SW 1271 (cell line): ENCODE measurements at places on chromosomes 13 and 19.
A peak's percentile ranks its signal among the peaks of the same experiment; 100 is the strongest.

GRCh38 chr19:4602173-4602788, 37.0 kb upstream of the TNFAIP8L1 start:
- DNase-seq: no peak

DNA sequence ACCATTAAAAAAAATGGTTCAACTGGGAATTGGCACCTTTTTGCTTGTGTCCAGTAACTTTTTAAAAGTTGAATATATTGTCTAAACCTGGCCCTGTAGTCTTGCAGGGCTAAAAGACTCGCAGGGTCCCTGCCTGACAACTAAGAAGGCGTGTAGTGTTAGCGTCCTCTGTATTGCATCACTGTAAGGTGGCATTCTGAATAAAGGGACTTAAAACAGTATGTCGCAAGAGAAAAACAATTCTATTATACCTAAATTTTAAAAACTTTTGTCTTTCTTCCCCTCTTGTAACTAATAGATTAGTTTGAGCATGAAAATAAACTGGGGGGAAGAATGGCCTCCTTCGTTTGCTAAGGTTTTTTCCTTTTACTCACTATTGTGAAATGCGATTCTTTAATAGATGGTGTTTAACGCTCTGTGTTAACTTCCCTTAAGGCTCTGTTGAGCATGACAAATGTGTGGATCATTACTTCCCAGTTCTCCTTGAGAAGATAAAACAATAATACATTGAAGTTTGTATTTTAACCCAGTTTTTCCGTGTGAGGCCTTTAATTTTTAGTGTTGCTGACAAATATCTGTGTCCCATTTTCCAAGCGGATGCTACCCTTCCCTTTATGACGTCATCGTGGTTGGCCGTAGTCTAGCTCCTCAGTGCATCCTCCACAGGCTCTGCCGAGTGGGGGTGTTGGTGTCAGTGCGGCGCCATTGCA, 134.6 kb downstream of the KATNAL1 start:
- no peak for DNase-seq

DNA sequence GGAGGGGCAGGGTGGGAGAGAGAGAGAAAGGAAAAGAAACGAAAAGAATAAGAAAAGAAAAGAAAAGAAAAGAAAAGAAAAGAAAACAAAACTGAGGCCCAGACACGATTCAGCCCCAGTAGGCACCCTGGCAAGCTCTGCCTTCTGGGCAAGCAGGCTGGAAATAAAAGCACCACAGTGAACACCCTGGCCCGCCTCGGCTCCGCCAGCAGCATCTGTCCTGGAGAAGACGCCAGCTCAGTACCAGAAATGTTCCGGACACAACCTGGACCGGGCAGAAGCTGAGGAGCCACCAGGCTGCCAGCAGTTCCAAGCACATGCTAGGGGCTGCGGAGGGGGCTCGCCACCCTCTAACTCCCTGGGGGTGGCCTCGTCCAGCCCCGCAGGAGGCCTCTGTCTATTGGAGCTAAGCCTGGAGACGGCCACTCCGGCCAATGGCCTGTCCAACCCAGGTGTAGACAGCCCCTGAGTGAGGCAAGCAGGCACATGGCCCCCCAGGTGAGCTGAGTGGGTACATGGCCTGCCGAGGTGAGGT, 11.4 kb upstream of the CPAMD8 start:
- no peak for DNase-seq

- no peak for DNase-seq
Observed at GRCh38 chr19:29090783-29091526, 122.0 kb downstream of the UQCRFS1 start.

DNA sequence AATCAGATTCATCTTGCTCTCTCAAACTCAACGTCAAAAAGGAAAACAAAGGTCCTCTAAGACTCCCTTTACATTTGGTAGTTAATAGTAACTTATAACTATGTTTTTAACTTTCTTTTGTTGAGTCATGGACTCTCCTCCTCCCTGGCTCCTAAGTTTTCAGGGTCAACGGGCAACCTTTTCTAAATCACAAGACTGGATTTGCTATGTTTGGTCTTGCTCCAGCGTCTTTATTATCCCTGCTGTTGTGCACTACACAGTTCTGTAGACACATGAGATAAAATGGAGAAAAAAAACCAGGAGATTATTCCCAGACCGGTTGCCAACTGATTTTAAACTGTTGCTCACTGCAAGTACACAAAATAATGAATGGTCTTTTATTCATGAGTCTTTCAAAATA, 1.9 kb upstream of the ITM2B start:
- DNase-seq: no peak

- no peak for DNase-seq
Observed at GRCh38 chr13:45439781-45440462, 21.7 kb upstream of the SLC25A30 start.

- peak; percentile 30 for DNase-seq
Observed at GRCh38 chr13:99386911-99387788, 80.0 kb upstream of the GPR183 start.

- no peak for DNase-seq
Observed at GRCh38 chr13:102792396-102792795, 6.4 kb downstream of the POGLUT2 start.

DNA sequence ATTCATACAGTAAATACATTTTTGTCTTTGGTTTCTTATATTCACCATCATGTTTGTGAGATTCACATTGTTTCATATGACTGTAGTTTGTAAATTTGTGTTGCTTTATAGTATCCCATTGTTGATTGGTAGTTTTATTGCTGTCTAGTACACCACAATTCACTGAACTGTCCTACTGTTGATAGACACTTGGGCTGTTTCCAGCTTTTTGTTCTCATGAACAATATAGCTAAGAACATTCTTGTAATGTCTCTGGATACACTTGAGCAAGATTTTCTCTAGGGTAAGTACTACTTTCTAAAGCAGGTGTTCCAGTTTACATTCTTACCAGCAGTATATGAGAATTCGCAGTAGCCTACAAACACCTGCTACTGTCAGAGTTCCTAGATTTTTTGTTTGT, 37.8 kb downstream of the SKA3 start:
- no peak for DNase-seq
